Lung (tissue), 17 donors: ENCODE measurements at places on chromosomes 6 and 20.

GRCh38 chr6:36603222-36604089 lies 9.3 kb downstream of the SRSF3 start:
- DNase-seq = no peak

DNA sequence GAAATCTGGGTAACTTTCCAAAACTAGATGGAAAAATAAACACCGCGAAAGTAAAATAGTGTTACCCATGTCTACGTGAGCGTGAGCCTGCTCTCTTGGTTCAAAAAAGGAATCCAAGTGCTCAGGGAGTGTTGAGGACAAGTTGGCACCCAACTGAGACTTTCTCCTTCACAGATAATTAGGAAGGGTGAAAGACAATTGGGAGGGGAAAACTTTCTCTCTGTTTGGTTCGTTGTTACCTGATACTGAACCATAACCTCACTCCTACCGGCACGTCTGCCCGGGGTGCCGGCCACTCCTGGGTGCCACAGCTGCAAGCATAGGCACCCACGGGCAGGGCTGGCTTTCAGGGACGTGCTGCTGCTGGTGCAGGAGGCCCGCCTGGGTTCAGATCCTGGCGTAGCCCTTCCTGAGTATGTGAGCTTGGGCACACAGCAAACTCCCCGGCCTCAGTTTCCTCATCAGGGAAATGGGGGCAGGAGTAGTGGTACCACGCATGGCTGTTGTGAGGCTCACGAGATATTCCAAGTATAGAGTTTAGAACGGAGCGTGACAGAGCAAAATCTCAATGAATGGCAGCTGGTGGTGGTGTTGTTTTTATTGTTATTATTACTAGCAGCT lies 38.2 kb upstream of the PMEPA1 start:
- peak; percentile 37 for DNase-seq

- DNase-seq = peak; percentile 46
Measured at GRCh38 chr6:44064089-44064947, 62.9 kb downstream of the MRPL14 start.

- DNase-seq = no peak
Measured at GRCh38 chr6:29520232-29520631, 32.5 kb upstream of the MAS1L start.

DNA sequence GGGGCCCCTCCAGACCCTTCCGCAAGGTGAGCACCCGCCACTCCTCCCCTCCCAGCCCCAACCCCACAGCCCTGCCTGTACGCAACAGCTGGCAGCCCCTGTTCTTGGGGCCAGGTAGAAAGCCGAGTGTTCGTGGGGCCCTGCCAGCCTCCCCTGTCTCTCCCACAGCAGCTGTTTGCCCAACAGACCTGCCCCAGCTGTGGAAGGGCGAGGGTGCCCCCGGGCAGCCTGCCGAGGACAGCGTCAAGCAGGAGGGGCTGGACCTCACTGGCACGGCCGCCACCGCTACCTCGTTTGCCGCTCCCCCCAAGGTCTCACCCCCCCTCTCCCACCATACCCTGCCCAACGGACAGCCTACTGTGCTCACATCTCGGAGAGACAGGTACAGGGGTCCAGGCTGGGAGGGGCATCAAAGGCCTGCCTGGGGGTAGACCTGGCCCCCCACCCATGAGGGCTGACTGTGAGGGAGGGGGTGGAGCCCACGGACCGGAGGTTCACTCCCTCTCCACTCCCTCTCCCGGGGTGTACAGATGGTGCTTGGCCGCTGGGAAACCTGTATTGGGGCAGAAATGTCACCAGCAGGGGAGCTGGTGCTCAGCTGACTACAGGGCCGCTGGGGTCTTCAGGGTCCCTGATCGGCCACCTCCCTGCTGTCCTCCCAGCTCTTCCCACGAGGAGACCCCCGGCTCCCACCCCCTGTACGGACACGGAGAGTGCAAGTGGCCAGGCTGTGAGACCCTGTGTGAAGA lies 41.1 kb downstream of the FOXP4 start:
- no peak for DNase-seq

- DNase-seq = no peak
Measured at GRCh38 chr6:40395066-40395697, 192.0 kb downstream of the LRFN2 start.

- DNase-seq = no peak
Measured at GRCh38 chr6:27892649-27893058, 19.5 kb downstream of the OR2B2 start.

GRCh38 chr20:12825226-12825595 lies 183.6 kb upstream of the SPTLC3 start:
- no peak for DNase-seq

DNA sequence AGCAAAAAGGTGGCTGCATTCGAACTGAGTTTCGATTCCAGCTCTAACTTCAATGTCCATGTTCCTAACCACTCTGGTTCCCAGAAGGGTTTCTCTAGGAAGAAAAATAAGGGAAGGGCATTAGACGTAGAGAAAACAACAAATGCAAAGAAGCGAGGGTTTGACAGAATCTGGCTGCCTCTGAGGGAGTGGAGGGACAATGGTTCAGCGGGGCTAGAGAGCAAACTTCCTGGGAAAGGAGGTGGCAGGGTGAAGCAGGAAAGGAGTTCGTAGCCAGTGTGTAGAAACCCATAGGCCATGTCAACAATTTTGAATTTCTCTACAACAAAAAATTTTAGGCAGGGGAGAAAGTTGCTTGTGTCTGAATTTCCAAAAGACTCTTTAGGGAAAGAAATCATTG lies 14.5 kb upstream of the DNAAF9 start:
- no peak for DNase-seq
